Activated CD4-positive, alpha-beta T cell treated with anti-CD3 and anti-CD28 coated beads, Interleukin-2, Interleukin-4, amounts not matched to agents 100 ng/mL and 50 ng/mL, durations not matched to agents 16 hours and 8 hours (primary cell): ENCODE measurements at places on chromosomes 12 and 14.

- no peak for DNase-seq
Measured at GRCh38 chr12:41032386-41032785, 155.7 kb upstream of the PDZRN4 start.

GRCh38 chr12:70756791-70757190 is 119.6 kb upstream of the PTPRB start:
- DNase-seq = no peak

DNA sequence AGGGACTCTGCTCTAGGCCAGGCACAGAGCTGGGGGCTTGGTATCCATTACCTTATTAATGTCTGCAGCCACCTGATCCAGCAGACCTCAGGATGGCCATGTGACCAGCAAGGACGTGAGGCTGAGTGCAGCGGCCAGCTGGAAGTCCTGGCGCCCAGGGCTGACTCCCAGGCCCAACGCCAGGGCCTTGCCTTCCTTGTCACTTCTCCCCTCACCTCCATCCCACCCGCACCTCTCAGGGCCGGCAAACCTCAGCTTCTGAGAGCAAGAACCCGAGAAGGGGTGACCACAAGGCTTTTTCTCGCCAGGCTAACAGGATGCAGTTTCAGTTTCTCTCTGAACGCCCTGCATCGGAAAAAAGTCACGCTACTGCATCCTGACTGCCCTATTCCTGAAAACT is 15.4 kb downstream of the RAB35 start:
- DNase-seq = no peak

- no peak for DNase-seq
Measured at GRCh38 chr14:67602995-67603545, 3.0 kb upstream of the PIGH start.

DNA sequence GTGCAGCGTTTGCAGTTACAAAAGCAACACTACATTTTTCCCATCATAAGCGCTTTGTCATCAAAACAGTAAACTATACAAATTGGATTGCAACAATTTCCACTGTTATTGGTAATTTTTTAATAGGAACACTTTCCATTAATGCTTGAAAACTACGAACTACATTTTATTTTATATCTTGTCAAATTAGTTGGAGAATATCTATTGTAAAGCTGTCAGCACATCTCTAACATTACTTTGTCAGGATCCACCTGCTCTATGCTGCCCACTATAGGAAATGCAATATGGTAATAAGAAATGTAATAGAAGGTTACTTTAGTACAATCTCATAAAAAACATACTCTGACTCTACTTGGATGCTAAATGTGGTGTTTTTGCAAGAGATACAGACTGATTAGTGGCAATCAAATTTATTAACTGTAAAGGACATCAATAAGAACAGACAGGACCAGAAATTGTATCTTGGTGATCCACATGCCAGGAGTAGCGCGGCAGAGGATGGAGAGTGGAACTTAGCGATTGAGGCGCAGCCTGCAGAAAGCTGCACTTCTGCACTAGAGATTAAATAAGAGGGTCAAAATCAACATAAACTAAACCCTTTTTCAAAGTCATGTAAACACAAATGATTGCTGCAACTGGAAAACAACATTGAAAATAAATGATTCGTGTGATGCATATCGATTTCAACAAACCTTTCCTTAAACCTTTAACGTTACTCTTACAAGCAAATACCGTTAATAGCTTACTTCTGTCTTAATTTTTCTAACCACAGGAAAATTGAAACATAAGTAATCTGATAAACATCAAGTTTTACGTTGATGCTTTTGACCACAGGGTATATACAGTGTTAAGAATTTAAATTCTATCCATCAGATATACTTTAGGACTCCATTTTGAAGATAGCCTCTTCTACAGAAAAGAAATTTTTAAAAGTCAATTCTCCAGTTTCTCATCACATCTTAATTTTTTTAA is 3.6 kb upstream of the ARID2 start:
- peak; percentile 63 for DNase-seq

- no peak for DNase-seq
Measured at GRCh38 chr12:46386360-46386867, 13.8 kb upstream of the SLC38A2 start.
